ENCODE measurements at places on chromosomes 11 and 22. TPM values are rescaled to one million over a fixed set of nuclear protein-coding genes. Genes with fewer than 3 reads are reported as not detected.

Gene PTPRCAP
- total RNA-seq, result 5.0 TPM

Gene RCOR2
- not detected for total RNA-seq

Gene ACRV1
- not detected for total RNA-seq

Gene OR6A2
- not detected for total RNA-seq

Gene APOBEC3H
- not detected for total RNA-seq

Gene PRG2
- 0.21 TPM for total RNA-seq

Gene MIAT
- total RNA-seq, result 0.51 TPM

Gene P4HA3
- not detected for total RNA-seq

Gene MS4A6E
- not detected for total RNA-seq

Gene MYO18B
- total RNA-seq, result 0.41 TPM

Gene SLC17A6
- total RNA-seq, result not detected

Gene BUD13
- 18.3 TPM for total RNA-seq

Gene MAPK8IP1
- total RNA-seq, result 24.9 TPM

Gene UBQLN3
- 0.29 TPM for total RNA-seq

Gene PRAME
- total RNA-seq, result 0.41 TPM

Gene GAL
- total RNA-seq, result 0.41 TPM

Gene APOBEC3B
- 1.5 TPM for total RNA-seq

Gene LRP4
- 21.2 TPM for total RNA-seq

Gene LGALS12
- not detected for total RNA-seq

Gene ART1
- total RNA-seq, result not detected

Gene SAC3D1
- 22.3 TPM for total RNA-seq

Gene MFNG
- 7.6 TPM for total RNA-seq

Gene EIF3M
- 212 TPM for total RNA-seq

Gene OR56A1
- 0.07 TPM for total RNA-seq

Gene HBG1
- total RNA-seq, result not detected

Gene MYBPC3
- 0.09 TPM for total RNA-seq

Gene OR8D1
- total RNA-seq, result not detected

Gene LRRC75B
- 0.88 TPM for total RNA-seq

Gene C11orf87
- total RNA-seq, result not detected

Gene CTTN
- 109 TPM for total RNA-seq

Gene NPAS4
- total RNA-seq, result 0.97 TPM

Gene SYT9
- 5.8 TPM for total RNA-seq

Gene PRR14L
- total RNA-seq, result 15.1 TPM

Gene DAGLA
- total RNA-seq, result 0.29 TPM
